ENCODE measurements at places on chromosomes 7 and 10. TPM values are rescaled to one million over a fixed set of nuclear protein-coding genes. Genes with fewer than 3 reads are reported as not detected.

Gene GDF2
- total RNA-seq, result not detected

Gene PAOX
- 3.6 TPM for total RNA-seq

Gene CHN2
- not detected for total RNA-seq

Gene FGL2
- total RNA-seq, result 1.3 TPM

Gene TBATA
- not detected for total RNA-seq

Gene LEP
- not detected for total RNA-seq

Gene SFTPD
- not detected for total RNA-seq

Gene SCD
- total RNA-seq, result 49.2 TPM

Gene SLC18A3
- total RNA-seq, result not detected

DNA sequence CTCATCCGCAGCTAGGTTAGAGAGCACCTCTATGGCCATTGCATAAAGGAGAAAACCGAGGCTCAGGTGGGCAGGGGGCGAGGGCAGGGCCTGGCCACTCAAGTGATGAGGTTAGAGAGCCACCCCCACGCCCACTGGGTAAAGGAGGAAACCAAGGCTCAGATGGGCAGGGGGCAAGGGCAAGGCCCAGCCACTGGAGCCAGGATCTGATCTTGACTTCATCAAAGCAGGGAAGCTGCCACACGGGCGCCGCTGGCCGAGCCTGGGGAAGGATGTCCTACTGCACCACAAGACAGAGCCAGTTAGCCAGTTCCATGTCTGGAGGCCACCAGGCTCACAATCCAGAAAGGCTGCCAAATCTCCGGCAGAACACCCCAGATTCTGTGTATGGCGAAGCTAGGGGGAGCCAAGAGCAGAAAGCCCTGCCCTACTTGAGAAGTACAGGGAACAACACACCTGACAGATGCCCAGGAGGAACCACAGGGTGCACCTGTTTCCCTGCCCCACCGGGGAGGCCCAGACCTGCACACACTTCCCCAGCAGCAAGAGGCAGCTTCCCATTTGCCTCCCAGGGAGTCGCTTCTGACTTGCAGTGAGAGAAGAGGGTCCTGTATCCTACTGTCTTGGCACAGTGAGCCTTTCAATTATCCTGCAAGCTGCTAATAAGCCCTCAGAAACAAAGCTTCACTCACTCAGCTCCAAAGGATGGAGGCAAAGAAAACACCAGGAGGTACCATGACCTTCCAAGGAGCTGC is 101.9 kb downstream of the TNS3 start:
- DNase-seq, result no peak
- H3K27ac ChIP-seq, result no peak overlapping the region
- H3K36me3 ChIP-seq, result 0 out of 2 replicates have a peak, but pooled peaks cover 4% of the 10 kb centered on the region
- H3K27me3 ChIP-seq, result no peaks in the 10 kb centered on the region

GRCh38 chr10:124644236-124644635 is 99.9 kb downstream of the FAM53B start:
- H3K27me3 ChIP-seq, result no peaks in the 10 kb centered on the region
- H3K4me3 ChIP-seq, result no peak overlapping the region
- no peaks in the 10 kb centered on the region for H3K36me3 ChIP-seq
- peaks cover 32% of the 10 kb centered on the region for H3K4me1 ChIP-seq
- H3K27ac ChIP-seq, result no peak overlapping the region
- DNase-seq, result no peak

GRCh38 chr10:131815266-131816156 is 85.3 kb upstream of the PPP2R2D start:
- no peaks in the 10 kb centered on the region for H3K27me3 ChIP-seq
- H3K4me1 ChIP-seq, result no peaks in the 10 kb centered on the region
- H3K27ac ChIP-seq, result no peak overlapping the region
- no peaks in the 10 kb centered on the region for H3K36me3 ChIP-seq
- DNase-seq, result no peak
- no peak overlapping the region for H3K4me3 ChIP-seq

GRCh38 chr7:140680886-140681285 is 8.1 kb downstream of the ADCK2 start:
- H3K4me3 ChIP-seq, result no peak overlapping the region
- DNase-seq, result no peak
- H3K4me1 ChIP-seq, result no peaks in the 10 kb centered on the region
- H3K36me3 ChIP-seq, result peaks cover 5% of the 10 kb centered on the region
- no peaks in the 10 kb centered on the region for H3K27me3 ChIP-seq

GRCh38 chr7:68613897-68614296 is 984.4 kb upstream of the AUTS2 start:
- H3K27ac ChIP-seq, result no peak overlapping the region
- H3K27me3 ChIP-seq, result no peaks in the 10 kb centered on the region
- H3K4me1 ChIP-seq, result no peaks in the 10 kb centered on the region
- H3K36me3 ChIP-seq, result no peaks in the 10 kb centered on the region
- no peak for DNase-seq

GRCh38 chr10:103828587-103829197 is 26.7 kb downstream of the SH3PXD2A start:
- H3K4me3 ChIP-seq, result no peak overlapping the region
- H3K27me3 ChIP-seq, result no peaks in the 10 kb centered on the region
- no peak overlapping the region for H3K27ac ChIP-seq
- H3K4me1 ChIP-seq, result peaks cover 23% of the 10 kb centered on the region
- DNase-seq, result no peak

DNA sequence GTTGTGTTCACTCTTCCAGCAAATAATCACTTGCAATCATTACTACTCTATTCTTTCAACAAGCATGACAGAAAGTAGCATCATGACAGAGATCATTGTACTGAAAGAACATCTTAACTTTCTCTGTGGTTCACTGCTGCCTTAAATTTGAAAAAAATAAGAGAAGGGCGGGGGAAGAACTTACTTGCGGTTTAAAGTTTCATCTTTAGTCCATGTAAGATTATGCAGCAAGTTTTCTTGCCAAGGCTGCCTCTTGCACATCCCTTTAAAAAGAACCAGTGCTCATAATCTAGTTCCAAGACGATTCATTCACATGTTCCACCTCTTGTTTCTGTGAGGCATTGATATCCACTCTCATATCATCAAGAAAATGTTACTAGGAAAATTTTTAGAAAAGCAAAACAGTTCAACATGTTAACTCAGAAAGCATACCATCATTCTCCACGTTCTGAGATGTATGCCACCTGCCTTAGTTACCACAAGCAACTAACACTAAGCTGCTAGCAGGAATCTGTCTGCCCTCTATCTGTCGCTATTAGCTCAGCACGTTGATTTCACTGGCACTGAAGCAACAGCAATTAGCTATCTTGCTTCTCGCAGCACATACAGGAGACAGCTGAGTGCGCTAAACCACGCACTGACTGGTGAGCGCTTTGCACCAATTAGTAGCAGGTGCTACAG is at the start of gene PCDH15:
Gene PCDH15 (minus strand): TSS at position 491 of the 681 bp plus-strand sequence. CDS start 136,969 bp downstream, outside the sequence.
- no peak within 1 kb of the TSS for H3K27ac ChIP-seq
- H3K4me1 ChIP-seq, result no peaks in the 10 kb centered on the region
- H3K4me3 ChIP-seq, result no peak within 1 kb of the TSS
- H3K27me3 ChIP-seq, result no peaks in the 10 kb centered on the region
- no peaks in the 10 kb centered on the region for H3K36me3 ChIP-seq
- no peak for DNase-seq

DNA sequence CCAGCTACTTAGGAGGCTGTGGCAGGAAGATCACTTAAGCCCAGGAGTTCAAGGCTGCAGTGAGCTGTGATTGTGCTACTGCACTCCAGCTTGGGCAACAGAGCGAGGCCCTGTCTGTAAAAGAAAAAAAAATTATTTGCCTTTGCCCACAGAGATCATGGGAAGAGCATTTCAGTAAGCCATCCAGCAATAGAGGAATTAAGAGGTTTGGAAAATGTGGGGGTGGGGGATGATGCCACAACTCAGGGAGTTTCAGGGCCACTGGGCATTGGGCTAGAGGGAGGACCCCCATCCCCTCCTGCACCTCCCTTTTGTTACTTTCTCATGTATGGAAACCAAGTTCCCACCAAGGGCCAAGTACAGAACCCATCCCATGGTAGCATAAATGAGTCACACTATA is 38.4 kb downstream of the SVIL start:
- H3K4me3 ChIP-seq, result no peak overlapping the region
- no peak overlapping the region for H3K27ac ChIP-seq
- no peaks in the 10 kb centered on the region for H3K36me3 ChIP-seq

DNA sequence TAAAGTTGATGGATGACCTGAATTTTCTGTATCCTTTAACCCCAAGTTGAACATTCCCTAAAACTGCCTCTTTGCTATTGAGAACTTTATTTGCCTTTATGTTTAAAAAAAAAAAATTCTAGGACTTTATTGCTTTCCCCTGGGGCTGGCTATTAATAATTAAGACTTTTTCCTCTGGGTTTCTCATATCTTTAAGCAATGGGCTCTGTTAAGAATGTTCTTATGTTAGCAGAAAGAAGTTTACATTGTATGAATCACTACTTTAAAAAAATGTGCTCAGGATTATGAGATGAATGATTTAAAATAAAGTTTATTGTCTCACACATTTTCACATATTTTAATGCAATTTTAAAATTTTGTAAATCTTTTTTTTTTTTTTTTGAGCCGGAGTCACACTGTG is 19.5 kb downstream of the TAX1BP1 start:
- peaks cover 4% of the 10 kb centered on the region for H3K4me1 ChIP-seq
- H3K4me3 ChIP-seq, result no peak overlapping the region
- peaks cover 4% of the 10 kb centered on the region for H3K36me3 ChIP-seq

GRCh38 chr7:7099584-7100014 is 82.7 kb upstream of the C1GALT1 start:
- H3K27me3 ChIP-seq, result no peaks in the 10 kb centered on the region
- no peak overlapping the region for H3K27ac ChIP-seq
- no peaks in the 10 kb centered on the region for H3K36me3 ChIP-seq
- peak; percentile 83 for DNase-seq
- H3K4me3 ChIP-seq, result no peak overlapping the region

DNA sequence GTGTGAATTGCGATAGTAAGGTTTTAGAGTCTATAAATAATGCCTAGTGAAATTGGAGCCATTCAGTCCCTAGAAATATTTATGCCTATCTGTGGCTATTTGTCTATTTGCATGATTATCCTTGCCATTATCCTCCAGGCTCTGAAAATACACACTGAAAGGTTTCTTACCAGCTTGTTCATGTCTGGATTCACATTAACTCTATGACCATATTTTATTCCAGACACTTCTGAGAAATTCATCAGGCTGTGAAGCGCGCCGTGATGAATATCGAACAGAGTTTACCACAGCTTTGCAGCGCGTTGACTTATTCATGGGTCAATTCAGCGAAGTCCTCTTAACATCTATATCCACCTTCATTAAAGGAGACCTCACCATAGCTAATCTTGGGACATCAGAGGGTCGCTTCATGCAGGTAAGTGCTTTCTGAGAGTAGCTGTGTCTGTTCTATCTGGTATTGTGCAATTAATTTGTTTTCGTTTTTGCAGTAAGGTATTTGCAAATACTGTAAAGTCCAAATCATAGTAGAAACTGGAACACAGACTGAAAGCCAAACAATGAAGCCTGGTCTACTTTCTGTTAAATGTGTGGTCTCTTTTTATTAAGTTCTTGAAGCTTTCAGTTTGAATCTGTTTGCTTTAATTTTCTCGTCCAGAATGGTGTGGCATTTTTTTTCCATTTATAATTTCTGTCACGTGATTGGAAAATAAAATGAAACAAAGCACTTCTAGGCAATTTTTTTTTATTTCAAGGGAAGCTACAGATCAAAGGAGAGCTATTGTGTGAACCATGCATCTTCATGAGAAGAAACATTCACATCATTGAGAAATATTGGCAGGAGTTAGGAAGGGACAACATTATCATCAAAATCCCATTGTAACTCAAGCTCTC is 59.7 kb downstream of the MET start:
- H3K27ac ChIP-seq, result no peak overlapping the region
- no peak overlapping the region for H3K4me3 ChIP-seq
- H3K4me1 ChIP-seq, result peaks cover 10% of the 10 kb centered on the region
- DNase-seq, result no peak

- no peak overlapping the region for H3K4me3 ChIP-seq
- no peak overlapping the region for H3K27ac ChIP-seq
- H3K27me3 ChIP-seq, result no peaks in the 10 kb centered on the region
- peaks cover 7% of the 10 kb centered on the region for H3K36me3 ChIP-seq
- no peak for DNase-seq
These were observed 18.1 kb downstream of the SLC35G1 start for GRCh38 chr10:93911866-93912265.

DNA sequence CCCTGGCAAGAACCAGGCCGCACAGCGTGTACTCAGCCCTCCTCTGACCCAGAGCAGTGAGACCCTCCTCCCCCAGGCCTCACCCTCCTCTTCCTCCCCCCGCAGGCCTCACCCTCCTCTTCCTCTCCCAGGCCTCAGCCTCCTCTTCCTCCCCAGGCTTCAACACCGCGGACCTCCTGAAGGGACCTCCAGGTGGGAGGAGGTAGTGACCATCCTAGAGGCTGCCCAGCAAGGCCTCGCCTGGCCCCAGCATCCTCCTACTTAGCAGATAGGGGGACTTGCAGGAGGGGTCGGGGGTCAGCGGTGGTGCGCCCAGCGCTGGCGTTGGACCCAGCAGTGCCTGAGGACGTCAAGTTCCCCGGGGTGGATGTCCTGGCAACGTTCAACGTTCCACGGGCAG is 270.8 kb downstream of the ELFN1 start:
- H3K27ac ChIP-seq, result no peak overlapping the region
- peaks cover 4% of the 10 kb centered on the region for H3K4me1 ChIP-seq
- H3K4me3 ChIP-seq, result no peak overlapping the region
- no peak for DNase-seq

DNA sequence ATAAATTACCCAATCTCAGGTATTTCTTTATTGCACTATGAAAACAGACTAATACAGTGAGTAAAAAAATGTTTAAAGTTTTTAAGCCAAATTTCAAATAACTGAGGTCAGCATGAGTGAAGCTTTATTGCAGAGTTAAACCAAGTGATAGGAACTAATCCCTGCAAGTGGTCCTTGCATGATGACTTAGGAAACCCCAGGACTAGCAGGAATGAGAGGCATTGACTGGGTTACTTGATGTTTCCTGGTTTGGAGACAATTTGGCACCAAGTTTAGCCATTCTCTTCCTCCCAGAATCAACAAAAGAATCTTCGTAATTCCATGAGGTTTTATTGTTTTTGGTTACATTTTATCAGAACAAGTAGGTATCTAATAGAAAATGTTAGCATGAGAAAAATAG is 194.2 kb downstream of the BICC1 start:
- no peak for DNase-seq
- no peaks in the 10 kb centered on the region for H3K27me3 ChIP-seq
- peaks cover 7% of the 10 kb centered on the region for H3K4me1 ChIP-seq
- H3K36me3 ChIP-seq, result no peaks in the 10 kb centered on the region

DNA sequence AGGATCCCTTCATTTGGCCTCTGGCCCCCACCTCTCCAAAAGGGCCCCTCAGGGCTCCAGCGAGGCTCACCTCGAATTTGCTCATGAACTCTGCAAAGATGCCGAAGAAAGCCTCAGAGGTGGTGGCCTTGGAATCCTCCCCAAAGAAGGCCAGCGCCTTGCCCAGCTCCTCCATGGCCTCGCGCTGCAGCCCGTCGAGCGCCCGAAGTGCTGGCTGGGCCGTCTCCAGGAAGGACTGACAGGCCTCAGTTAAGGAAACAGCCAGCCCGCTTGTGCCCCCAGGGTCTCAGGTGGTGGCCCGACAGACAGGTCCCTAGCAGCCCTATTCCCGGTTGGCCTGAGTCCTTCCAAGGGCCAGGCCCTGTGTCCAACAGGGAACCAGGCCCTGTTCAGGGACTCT is 50.2 kb upstream of the DAGLB start:
- DNase-seq, result no peak
- H3K4me1 ChIP-seq, result no peaks in the 10 kb centered on the region
- H3K36me3 ChIP-seq, result no peaks in the 10 kb centered on the region
- no peak overlapping the region for H3K4me3 ChIP-seq

GRCh38 chr10:71771204-71771603 is 2.1 kb downstream of the VSIR start:
- H3K27me3 ChIP-seq, result no peaks in the 10 kb centered on the region
- DNase-seq, result no peak
- H3K36me3 ChIP-seq, result no peaks in the 10 kb centered on the region
- H3K4me3 ChIP-seq, result no peak overlapping the region
